ENCODE measurements at places on chromosomes 2 and 18.

GRCh38 chr18:11925800-11926481 lies 17.8 kb upstream of the MPPE1 start:
- no peak for DNase-seq

DNA sequence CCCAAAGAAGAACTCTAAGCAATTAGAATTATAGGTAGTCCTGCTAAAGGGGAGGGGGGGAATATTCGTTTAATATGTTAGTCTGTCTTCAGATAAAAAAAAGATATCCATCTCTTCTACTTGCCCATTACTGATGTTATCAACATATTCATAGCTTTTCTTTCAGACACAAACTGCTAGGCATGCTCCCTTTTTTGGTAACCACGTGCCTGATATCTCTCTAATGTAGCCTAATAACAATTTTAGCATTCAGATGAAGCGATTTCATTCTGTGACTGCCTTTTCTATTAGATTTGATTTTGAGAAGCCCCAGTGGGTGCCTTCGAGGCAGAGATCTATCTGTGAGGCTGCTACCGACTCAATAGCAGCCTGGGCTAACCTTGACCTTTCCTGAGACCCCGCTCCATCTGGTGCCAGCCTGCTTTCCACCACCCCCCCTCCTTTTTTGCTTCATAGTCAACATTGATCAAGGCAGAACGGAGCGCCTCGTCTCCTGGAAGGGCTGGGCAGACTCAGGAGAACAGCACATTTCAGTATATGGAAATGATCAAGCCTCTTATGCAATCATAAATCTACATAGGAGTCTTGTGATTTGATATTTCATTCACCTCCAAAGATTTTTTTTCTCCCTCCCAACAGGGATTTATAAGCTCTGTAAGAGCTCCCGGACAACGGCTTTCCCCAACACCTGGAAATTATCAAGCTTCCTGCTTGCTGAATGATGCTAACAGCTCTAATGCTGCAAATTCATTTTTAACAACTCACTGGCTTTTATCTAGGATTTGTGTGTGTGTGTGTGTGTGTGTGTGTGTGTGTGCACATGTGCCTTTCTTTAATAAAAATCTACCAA lies 14.7 kb upstream of the BCL11A start:
- DNase-seq: no peak

- DNase-seq: no peak
Observed at GRCh38 chr18:9017167-9017904, 85.2 kb upstream of the NDUFV2 start.

DNA sequence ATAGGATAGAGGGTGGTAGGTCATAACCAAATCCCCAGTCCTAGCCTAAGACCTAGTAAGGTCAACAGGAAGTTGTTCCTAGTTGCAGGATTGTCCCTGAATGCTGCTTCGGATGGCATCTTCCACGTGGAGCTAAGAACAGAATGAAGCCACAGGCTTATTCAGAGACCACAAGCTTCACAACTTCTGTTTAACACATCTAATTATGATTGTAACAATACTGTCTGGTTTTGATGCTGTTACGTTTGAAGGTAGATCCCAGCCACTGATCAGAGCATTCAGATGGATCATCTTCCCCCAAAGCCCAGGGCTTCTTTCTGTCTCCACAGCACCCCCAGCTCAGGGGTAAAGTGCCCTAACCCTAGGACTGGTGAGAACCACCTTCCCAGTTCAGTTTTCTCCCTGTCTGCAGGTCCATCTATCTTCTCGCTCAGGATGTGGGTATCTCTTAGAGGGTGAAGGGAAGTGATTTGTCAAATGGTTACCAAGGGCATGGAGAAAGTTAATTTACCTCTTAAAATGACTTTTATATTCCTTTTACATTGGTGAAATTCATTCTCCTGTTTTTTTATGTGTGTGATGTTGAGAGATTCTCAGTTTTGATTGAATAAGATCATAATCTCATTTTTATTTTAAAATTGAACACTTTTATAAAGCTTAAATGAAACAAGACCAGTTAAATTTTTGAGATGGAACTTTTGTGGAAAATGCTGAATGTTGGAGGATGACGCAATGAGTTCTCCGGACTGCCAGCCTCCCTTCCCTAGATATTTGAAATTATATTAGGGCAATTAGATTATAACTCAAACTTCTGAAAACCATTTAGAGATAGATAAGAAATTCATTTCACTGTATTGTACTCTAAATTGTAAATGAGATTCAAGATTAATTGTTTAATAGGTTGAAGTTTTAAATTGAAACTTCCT lies 66.5 kb downstream of the RHBDD1 start:
- no peak for DNase-seq

DNA sequence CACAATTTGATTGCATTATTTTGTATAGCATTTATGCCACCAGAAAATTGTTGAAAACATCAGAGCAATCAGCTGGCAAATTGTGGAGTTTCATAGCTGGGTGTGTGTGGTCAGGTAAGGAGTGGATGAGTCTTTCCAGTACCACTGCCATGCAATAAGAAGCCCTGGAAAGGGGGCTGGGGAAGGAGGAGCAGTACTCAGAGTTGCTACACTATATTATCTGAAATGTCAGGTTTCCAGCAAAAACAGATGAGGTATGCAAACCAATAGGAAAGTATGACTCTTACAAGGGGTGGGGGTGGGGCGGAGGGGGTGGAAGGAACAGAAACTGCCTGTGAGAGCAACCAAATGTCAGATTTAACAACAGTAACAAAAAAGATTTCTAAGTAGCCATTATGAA lies 112.2 kb downstream of the SOS1 start:
- DNase-seq: no peak

DNA sequence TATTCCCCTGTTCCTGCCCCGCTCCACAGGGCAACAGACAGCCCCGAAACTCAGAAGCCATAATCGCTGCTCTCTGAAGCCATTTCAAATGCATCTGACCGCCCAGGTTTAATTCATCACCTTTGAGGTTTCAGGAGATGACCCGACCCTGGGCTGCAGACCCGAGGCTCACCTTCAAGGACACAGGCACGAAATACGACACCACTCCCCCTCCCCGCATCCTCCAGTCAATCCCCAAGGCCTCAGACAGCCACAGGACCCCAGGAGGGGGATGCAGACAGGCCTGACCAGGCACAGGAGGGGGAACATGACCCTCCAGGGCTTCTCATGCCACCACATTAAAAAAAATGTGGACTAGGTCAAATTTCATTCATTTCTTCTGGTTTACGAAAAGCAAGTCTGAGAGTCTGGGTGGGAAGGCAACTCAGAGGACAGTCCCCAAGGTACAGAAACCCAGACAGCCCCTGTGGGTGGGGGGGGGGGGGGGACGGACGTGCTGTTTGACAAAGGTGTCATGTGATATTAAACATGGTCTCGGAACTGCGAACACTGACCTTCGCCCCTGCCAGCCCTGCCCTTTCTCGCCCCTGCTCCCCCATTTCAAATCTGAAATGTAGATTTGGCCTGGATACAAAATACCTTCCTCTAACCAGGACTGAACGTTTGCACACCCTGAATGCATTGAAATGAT lies 142.9 kb downstream of the BCL11A start:
- DNase-seq: no peak

DNA sequence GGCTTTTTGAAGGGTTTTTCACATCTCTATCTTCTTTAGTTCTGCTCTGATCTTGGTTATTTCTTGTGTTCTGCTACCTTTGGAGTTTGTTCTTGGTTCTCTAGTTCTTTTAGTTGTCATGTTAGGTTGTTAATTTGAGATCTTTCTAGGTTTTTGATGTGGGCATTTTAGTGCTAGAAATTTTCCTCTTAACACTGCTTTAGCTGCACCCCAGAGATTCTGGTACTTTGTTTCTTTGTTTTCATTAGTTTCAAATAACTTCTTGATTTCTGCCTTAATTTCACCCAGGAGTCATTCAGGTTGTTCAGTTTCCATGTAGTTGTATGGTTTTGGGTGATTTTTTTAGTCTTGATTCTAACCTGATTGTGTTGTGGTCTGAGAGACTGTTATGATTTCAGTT lies 34.7 kb downstream of the AGPS start:
- DNase-seq: no peak

GRCh38 chr2:196200557-196200956 lies 29.2 kb upstream of the STK17B start:
- DNase-seq: no peak

DNA sequence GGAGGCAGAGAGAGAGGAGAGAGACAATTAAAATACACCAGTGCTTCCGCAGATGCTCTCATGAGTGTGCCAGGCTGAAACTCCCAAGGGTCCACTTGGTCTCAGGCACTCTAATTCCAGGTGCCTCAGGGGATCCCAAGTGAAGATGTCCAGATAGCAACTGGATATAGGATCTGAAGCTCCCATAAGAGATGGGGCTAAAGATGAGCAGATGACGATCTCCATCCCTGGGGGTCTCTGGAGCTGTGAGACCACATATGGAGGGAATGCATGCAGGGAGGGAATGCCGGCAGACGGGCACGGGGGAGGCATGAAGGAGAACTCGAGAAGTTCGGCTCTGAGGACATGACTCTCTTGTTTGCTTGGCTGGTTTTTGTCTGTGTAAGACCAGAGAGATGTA lies 223.7 kb upstream of the RAB6C start:
- no peak for DNase-seq

DNA sequence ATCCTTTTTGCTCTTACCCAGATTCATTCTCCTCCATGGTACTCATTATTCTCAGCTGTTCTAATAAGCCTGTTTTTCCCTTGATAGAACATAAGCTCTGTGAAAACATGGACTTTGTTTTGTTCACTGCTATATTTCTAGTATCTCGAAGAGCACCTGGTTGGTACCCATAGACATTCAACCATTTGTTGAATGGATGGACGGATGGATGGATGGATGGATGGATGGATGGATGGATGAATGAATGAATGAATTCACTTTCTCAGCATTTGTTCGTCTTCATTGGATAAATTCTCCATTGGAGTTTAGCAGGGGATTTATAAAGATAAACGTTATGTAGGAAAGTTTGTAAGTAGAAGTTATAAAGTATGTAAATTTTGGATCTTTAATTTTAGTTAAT lies 2.9 kb downstream of the FAM171B start:
- no peak for DNase-seq

- DNase-seq: no peak
Observed at GRCh38 chr2:204772546-204772945, 227.3 kb downstream of the PARD3B start.

DNA sequence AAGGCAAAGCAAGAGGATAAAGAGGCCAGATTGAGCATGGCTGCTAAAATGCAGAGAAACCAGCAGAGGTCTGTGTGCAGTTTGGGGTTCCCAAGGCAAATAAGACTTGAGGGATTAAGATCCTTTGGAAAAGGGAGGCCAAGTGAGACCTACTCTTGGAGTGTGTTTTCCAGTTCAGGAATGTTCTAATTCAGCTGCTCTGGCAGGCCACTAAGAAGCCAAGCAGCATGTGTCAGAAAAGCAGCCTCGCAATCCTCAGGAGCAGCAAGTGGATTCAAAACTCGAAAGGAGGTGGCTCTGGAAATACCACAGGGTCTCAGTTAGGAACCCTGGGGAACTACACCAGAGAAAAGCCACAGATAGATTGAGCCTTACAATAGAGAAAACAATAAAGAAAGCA lies 569.2 kb downstream of the METTL4 start:
- no peak for DNase-seq

DNA sequence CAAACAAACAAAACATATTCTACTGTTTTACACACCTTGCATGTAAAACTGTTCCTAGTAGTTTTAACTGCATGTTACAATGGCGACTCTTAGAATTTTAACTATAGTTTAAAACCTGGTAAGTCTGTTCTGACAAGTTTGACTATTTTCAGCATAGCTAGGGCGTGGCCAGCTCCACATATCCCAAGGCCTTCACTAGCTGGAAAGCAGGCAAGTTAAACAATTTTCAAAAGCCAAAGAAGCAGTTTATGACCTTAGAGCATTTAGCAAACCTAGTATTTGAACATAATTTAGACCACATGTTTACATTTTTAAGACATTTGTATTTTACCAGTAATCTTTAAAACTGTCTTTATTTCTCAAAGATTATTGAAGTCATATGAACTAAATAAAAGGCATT lies 402.8 kb upstream of the SYT4 start:
- DNase-seq: no peak

- DNase-seq: no peak
Observed at GRCh38 chr2:177281400-177282180, 17.1 kb upstream of the NFE2L2 start.

GRCh38 chr18:10822456-10822855 lies 296.6 kb downstream of the NAPG start:
- no peak for DNase-seq

DNA sequence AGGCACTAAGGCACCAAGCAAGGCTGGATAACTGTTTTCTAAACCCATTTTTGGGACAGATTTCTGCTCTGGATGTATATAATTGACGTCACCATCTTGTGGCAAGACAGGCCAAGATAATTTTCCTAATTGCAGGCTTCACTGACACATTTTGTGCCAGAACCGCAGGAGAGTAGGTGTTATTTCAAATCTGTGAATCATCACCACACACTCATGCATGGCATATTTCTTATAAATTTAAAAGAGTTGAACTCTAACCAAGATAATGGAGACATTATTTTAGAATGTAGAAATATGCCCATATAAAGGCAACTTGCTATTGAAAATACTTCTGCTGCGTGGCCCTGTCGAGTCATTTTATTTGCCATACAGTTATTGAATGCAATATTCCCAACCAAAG lies 68.3 kb upstream of the ACYP2 start:
- DNase-seq: no peak

- DNase-seq: no peak
Observed at GRCh38 chr18:10142496-10143160, 228.8 kb downstream of the VAPA start.

GRCh38 chr2:85145116-85145820 lies 12.1 kb downstream of the TCF7L1 start:
- DNase-seq: no peak

- no peak for DNase-seq
Observed at GRCh38 chr18:13452388-13452811, 233.8 kb downstream of the LDLRAD4 start.

DNA sequence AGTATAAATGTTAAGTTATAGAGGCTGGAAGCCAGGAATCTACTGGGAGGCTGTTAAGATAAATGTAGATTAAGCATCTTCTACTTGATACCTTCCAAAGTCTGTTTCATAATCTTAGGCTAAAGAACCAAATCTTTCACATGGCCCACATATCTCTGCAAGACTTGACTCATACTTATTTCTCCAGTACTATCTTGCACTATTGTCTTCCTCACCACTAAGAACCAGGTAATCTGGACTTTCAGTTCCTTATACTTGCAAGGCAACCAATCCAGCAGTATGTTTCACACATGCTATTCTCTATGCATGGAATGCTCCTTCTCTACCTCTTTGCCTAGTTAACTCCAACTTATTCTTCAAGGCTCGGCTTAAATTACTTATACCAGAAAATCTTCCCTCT lies 62.2 kb downstream of the RBMS1 start:
- no peak for DNase-seq
